ENCODE measurements at places on chromosomes 5 and 9.

- no peak for DNase-seq
These were observed 78.5 kb downstream of the CD180 start for GRCh38 chr5:67118050-67118620.

DNA sequence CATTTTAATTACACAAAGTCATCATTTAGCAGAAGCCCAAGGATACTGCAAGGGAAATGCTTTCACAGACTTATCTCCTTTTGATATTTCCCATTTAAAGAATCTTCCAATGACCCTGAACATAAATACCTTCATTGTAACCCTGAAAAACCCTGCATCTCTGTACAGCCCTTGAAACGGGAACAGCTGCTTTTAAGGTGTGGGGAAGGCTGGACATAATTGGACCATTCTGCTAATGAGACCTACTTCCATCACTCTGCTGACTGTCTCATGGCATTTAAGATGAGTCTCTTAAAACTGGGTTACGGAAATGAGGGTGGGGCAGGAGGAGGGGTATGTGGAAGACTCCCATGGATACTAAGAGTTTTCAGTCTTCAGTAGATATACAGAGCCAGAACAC is 485.8 kb downstream of the BRINP1 start:
- no peak for DNase-seq

GRCh38 chr5:113505181-113505580 is 8.3 kb upstream of the YTHDC2 start:
- DNase-seq, result no peak

DNA sequence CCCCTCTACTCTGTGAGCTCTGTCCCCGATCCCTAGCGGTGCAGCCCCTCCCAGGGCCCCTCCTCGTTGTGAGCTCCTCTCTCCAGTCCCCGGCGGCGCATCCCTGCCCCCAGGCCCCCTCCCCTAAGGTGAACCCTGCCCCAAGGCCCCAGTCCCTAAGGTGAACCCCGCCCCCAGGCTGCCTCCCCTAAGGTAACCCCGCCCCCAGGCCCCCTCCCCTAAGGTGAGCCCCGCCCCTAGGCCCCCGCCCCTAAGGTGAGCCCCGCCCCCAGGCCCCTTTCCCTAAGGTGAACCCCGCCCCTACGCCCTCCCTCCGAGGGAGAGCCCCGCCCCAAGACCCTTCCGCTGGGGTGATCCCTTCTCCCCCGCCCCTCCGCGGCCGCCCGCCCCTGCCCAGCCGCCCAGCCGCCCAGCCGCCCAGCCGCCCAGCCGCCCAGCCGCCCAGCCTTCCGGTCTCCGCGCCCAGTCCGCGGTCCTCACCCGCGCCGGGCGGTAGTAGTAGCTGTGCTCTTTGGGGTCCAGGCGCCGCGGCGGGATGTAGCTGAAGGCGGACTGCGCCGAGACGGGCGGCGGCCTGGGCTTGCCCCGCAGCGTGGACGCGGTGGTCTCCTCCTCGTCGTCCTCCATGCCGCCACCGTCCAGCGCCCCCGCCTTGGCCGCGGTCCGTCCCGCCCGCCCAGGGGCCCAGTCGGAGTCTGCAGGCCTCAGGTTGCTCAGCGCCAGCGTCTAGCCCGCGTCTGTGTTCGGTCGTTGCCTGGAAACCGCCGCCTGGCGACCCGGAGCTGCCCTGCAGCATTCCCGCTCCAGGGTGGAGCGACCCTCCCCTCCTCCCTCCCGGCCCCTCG is at the start of gene CFAP90:
Gene CFAP90 (minus strand): TSS at position 739 of the 845 bp plus-strand sequence. CDS start 112 bp downstream, at position 627.
- DNase-seq, result no peak

Data from urothelium cell line (cell line).